Hematopoietic multipotent progenitor cell (in vitro differentiated cells): ENCODE measurements at places on chromosomes 7 and 10.
A peak's percentile ranks its signal among the peaks of the same experiment; 100 is the strongest.

- DNase-seq = no peak
These were observed 12.2 kb downstream of the GPR26 start for GRCh38 chr10:123678376-123678775.

- no peak for DNase-seq
These were observed 40.0 kb downstream of the NPY start for GRCh38 chr7:24323961-24324480.

DNA sequence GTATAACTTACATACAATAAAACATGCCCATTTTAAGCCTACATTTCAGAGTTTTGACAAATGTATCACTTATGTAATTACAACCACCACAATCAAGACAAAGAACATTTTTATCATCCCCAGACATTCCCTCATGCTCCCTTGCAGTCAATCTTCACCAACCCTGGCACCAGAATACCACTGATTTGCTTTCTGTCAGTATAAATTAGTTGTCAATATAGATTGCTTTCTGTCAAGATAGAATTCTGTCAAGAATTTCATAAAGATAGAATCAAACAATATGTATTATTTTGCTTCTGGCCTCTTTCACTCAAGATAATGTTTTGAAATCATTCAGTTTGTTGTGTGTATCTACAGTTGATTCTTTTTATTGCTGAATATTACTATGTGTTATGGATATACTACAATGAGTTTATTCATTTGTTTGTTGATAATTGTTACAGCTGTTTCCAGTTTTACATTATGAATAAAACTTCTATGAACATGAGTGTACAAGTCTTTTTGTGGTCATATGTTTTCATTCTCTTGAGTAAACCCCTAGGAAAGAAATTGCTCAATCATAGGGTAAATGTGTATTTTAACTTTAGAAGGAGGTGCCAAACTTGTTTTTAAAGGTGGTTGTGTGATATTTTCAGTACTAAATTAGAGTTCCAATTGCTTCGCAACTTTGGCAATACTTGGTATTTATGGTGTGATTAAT, 56.9 kb downstream of the IFIT5 start:
- no peak for DNase-seq

DNA sequence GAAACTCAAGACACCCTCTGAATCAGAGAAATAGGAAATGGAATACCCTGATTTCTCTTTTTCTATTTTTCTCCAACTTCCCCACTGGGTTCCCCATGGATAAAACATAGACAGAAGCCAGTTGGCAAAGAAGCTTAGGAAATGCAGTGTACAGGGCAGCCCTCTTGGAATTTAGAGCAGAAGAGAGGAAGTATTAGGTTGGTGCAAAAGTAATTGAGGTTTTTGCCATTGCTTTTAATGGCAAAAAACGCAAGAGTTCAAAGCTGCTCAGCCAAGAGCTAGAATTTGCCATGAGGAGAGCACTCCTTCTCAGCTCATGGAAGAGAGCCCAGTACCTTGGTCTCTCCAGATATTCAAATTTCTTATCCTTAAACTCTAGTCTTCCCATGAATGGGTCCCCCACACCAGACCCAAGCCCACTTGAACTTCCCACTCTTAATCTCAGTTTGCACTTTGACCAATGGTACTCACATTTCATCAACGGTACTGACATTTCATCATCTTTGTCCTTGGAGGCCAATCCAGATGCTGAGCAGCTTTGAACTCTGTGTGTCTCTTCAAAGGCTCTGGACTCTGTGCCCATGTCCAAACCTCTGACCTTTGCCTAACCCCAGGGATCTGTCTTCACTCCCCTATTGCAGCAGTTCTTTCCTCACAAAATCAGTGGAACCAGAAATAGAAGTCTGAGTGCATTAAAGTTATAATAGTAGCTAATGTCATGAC, 73.2 kb upstream of the PPP1R3C start:
- DNase-seq = no peak

- DNase-seq = no peak
These were observed 336.1 kb upstream of the KCND2 start for GRCh38 chr7:119936836-119937235.

DNA sequence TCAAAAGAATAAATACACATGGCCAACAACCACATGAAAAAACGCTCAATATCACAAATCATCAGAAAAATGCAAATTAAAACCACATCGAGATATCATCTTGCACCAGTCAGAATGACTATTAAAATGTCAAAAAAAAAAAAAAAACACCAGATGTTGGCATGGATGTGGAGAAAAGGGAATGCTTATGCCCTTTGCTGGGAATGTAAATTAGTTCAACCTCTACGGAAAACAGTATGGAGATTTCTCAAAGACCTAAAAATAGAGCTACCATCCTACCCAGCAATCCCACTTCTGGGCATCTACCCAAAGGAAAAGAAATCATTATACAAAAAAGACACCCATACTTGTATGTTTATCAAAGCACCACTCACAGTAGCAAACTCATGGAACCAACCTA, 45.0 kb upstream of the DIP2C start:
- DNase-seq = no peak

DNA sequence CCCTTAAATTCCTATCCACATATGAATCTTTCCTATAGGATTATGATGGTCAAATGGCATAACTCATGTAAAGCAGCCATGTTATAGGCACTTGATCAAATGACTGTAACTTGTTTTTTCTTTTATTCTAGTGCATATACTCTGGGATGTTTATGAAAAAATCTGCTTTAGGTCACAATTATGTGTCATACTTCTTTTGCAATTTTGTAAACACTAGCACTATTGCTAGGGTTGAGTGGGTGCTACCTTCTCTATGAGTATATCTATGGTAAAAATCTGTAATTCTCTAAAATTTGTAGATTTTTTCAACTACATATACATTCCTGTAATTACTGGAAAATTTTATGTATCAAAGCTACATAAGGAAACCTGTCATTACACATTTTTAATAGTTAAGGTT, 50.0 kb downstream of the HGF start:
- DNase-seq = no peak

DNA sequence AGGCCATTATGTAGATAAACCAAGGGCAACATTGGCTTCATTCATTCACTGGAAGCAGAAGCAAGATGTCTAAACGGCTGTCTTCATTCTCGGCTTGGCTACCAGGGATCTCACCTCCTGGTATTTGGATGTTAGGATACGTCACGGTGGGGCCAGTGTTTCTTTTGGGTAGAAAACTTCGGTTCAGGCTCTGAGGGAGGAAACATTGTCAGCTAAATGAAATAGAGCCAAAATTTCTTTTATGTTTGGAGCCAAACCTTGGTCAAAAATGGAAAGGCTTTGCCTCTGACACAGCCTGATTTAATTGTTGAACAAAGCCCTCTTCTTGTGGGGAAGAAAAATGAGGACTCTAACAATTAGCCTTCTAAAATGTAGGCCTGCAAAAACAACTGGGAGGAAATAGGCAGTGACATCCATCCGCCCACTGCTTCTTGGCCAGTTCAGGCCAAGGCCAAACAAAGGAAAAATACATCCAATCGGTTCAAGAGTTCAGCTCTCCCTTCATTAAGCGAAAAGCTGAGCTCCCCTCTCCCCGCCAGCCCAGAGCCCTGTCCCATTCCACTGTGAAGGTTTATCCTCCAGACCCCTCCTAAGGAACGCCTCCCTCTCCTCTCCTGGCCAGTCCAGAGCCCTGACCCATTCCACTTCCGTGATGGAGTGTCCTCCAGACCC, 44.4 kb downstream of the PFKFB3 start:
- no peak for DNase-seq

- DNase-seq = peak; percentile 39
These were observed 43.7 kb downstream of the ZNF273 start for GRCh38 chr7:64946772-64947171.

- no peak for DNase-seq
These were observed 992.7 kb upstream of the MBL2 start for GRCh38 chr10:53765311-53765710.

DNA sequence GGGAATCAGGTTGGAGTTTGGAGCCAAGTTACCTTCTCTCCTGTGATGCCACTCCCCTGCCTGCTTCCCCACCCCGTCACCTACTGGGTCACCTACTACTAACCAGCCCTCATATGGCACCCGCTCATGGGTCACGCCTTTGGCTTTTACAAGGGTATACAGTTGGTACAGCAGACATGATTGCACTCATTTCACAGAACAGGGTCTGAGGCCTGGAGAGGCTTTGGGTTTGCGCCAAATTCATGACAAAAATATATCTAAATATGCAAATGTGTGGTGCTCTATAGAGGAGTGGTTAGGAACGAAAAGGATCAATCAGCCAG, 10.7 kb downstream of the CRYGN start:
- no peak for DNase-seq

DNA sequence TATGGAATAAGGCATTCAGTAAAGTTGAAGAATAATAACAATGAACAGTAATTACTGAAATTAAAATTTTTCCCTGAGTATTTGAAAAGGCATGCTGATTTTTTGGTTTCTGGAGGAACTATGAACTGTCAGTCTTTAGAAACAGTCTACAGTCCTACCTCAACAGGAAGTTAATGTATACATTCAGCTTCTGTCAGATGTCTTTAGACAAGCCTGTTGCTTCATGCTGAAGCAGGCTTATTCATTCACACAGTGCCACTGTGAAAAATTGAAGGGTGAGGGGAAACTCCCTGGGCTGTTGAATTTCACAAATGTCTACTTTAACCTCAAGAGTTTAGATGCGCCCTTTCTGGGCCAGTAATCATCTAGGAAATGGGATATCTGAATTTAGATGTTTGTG, 3.5 kb downstream of the NRF1 start:
- DNase-seq = peak; percentile 55

GRCh38 chr10:125846894-125847293, 23.5 kb downstream of the BCCIP start:
- no peak for DNase-seq

DNA sequence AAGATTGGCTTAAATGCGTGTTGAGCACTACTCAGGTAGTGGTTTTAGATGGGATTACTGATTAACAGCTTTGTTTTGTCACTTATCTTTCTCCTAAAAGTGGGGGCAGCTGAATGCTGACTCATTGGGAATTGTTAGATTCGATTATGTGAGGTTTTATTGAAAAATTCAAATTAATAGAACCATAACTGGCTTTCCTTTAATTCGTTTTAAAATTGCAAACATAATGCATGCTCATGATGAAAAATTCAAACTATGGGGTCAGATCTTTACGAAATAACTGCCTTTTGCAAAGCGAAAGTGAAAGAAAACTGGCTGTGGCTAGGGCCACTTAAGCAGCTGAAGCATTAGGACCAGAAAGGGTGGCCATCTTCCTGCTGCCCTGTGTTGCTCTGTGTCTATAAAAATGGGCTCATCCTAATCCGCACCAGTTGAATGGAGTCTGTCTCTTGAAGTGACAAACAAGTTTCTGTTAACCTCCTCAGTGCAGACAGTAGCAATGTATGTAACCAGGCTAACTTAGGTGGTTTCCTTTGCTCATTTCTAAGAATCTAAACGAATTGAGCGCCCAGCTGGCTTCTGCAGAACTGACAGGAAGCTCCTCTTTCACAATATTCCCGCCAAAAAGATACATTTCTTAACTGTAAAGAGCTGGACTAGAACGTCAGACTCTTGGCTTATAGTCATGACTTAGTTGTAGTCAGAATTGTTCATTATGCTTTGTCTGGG, 27.8 kb downstream of the DENND10 start:
- DNase-seq = peak; percentile 62

- no peak for DNase-seq
These were observed 20.5 kb upstream of the ANLN start for GRCh38 chr7:36369171-36369570.

- no peak for DNase-seq
These were observed 257.5 kb downstream of the IPMK start for GRCh38 chr10:58010073-58010702.

GRCh38 chr7:2886391-2886790, 42.3 kb upstream of the GNA12 start:
- DNase-seq = no peak

GRCh38 chr10:133235265-133235855, 2.3 kb upstream of the VENTX start:
- no peak for DNase-seq

DNA sequence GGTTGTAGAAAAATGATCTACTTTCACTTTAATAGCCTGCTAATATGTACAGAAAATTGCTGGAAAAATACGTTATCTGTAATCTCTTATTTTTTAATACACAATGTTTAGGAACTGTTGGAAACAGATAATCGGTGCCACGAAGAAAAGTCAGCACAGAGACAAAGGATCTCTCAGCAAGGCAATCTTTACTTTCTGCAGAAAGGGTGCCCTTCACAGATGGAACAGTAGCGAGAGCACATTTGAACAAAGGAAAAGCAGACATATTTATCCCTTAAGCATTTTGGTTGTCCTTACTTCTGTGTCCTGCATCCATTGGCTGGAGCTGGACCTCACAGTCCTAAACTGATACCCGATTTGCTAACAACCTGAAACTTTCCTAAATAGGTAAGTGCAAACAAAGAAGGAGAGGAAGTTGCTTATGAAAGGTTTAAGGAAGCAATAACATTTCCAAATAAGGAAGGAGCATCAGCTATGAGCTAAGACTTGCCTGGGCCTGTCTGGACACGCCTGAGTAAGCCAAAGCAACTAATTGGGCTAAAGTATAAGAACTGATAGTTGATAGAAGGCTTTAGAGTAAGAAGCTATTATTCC, 640.0 kb downstream of the SH2D4B start:
- DNase-seq = no peak

DNA sequence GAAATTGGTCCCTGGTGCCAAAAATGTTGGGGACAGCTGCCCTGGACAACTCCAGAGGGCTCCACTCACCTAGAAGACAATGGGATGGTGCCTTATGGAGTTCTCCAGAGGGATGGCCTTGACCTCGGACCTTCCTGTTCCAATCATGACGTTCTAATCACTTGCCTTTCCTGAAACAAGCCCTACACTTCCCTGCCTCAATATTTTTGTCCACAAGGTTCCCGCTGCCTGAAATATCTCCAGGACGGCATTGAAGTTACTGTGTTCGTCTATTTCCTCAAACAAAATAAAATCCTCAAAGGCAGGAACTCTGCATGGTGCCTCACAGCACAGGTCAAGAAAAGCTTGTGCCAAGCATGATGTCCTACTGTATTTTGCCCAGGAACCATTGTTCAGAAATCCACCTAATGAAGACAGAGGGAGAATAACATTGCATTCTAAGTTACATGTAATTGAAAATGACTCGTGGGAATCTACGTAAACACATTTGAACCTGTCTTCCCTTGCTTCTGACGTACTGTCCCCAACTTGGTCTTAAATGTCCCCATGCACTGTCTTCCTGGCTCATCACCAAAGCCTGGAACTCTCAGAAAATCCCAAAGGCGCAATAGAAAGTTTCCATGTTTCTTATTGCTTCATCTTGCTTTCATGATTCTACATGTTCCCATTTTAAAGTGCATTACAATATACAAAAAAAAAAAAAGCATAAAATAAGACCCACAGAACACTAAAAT, 342.3 kb upstream of the NRP1 start:
- no peak for DNase-seq

GRCh38 chr7:12570168-12570533, 369 bp upstream of the SCIN start:
- DNase-seq = no peak

GRCh38 chr7:115208710-115209560, 287.0 kb downstream of the MDFIC start:
- DNase-seq = no peak

GRCh38 chr10:76543655-76544054, 1094.0 kb downstream of the KCNMA1 start:
- DNase-seq = no peak

GRCh38 chr10:113858541-113858940, 4.1 kb downstream of the NHLRC2 start:
- DNase-seq = no peak
